ENCODE measurements at places on chromosomes 7 and 10.

- peak; percentile 40 for DNase-seq
Measured at GRCh38 chr7:140478246-140479061, 851 bp downstream of the MKRN1 start.

DNA sequence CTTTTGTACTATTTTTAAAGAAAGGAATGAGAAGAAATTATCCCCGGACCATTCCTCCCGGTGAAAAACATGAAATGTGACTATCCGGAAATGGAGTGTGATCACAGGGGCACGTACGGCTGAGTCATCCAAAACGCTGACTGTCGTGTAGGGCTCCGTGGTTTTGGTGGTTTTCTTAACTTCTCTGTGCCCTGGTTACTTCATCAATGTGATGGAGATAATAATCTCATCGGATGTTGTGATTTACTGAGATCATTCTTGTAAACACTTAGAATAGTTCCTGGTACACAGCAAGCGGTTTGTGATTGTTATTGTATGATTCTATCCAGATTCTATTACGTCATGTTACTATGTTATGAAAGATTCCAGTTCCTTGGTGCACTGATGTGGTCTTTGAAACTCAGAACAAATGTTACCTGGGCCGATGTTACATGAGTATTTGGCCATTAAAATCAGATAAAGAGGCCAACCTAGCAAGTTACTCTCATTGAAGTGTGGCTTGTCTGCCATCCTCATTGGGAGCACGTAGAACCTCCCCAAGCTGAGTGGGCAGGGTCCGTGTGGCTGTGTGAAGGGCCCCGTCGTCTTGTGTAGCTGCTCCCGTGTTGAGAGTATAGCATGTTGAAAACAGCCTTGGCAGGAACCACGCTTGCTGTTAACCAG lies 99.5 kb downstream of the CAMK1D start:
- DNase-seq: peak; percentile 73

GRCh38 chr7:39133088-39133487 lies 155.4 kb downstream of the POU6F2 start:
- DNase-seq: no peak

DNA sequence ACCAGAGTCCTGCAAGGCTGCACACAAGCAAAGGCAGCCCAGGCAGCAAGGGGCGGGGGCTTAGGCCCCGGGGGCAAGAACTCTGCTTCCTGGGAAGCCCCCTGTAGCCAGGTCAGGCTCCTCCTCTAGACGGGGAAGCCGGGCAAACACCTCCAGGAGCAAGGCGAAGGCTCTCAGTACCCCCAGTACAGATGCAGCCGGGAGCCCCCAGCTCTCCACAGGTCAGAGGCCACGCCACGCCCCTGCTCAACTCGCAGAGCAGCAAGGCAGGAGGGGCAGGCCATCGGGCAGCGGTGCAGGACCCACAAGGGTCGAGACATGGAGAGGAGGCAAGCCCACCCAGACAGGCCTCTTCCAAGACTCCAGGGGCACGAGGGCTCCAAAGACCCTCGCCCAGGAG lies 108.8 kb downstream of the MAD1L1 start:
- no peak for DNase-seq

GRCh38 chr7:130409067-130409711 lies 28.9 kb downstream of the CPA1 start:
- DNase-seq: no peak

GRCh38 chr10:104127411-104127810 lies 5.4 kb downstream of the SFR1 start:
- DNase-seq: peak; percentile 5

DNA sequence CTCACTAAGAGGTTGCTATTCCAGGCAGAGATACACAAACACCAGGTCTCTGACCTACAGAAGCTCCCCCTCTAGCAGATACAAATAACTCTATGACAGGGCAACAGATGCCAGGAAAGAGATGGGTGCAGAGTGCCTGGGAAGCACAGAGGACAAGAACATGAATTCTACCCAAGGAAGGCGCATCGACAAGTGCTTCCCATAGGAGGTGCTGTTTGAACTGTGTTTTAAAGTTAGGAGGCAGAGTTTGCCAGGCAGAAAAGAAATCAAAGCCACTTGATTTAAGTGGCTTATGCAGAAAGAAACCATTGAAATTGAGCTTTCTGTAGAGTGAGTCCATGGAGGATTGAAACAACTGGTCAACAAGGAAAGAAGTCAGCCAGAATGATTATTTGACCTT lies 35.3 kb upstream of the EGR2 start:
- no peak for DNase-seq

DNA sequence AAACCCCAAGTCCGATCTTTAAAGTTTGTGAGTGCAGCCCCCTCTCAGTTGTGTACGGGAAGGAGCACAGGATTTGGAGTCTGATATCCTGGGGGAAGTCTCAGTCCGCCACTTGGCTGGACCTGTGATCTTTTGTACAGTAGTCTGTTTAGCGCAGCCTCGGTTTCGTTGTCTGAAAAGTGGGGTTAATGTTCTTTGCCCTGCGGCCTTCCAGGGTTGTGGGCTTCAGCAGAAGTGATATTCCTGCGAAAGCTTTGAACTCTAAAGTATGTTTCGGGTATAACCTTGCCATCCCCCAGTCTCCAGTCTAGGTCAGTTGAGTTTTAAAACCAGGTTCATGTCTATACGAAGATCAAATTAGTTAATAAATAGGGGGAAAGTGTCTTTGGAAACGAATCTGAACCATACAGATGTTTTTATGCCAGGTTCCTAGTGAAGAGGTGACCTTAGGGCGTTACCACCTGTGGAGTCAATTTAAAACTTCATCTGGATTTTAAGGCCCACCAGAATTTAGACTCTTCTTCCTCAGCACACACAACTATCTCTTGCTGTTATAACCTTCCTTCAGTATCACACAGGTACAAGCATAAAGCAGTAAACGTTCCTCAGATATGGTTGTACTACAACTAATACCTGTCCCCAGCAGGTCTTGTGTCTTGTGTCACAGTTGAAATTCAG lies 904 bp downstream of the R3HCC1L start:
- DNase-seq: peak; percentile 22

GRCh38 chr10:84159076-84159685 lies 14.4 kb upstream of the GPR15LG start:
- DNase-seq: no peak

DNA sequence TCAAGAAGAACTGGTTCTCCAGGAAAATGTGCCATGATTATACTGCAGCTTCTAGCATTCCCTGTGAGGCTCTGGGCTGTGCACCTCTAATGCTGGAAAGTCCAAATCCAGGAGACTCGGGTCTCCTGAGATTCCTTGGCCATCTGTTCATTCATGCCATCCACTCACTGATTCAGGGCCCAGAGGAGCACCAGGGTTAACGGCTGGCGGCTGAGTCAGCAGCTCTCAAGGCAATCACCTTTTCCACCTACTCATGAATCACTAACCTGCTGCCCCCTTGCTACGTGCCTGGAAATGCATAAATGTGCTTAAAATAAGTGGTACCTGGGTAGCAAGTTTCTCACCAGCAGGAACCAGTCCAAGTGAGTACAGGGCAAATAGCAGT lies 132.7 kb downstream of the KCNMA1 start:
- peak; percentile 82 for DNase-seq

- no peak for DNase-seq
Measured at GRCh38 chr7:122311734-122312450, 7.3 kb upstream of the FEZF1 start.

DNA sequence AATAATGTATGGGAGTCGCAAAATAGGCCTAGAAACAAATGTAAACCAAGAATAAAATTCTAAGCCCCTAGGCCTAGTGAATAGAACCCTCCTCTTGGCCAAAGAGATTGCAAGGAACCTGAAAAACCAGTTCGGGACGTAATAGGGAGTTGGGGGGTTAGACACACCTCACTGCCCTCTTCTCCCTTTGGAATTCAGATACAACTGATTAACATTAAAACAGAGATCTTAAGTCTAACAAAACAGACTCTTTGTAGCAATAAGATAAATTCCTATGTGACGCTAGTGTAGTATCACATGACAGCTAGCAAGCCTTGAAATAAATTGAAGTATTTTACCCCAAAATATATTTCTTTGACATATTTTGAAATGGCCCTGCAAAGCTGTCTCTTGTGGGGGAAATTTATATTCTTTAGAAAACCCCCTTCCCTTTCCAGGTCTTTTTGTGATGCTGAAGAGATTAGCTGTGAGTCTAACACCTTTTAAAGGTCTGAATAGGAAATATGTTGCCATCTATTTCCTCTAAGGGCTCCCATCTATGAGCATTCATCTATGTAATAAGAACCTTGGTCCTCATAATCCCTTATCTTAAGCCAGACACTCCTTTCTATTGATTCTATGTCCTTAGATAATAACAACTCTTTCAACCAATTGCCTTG lies 623.4 kb upstream of the NRG3 start:
- DNase-seq: no peak

Measured in kidney glomerular epithelial cell (primary cell).